ENCODE measurements at places on chromosomes 5 and 9.

- DNase-seq: no peak
These were observed 50.7 kb upstream of the CAMK4 start for GRCh38 chr5:111173476-111173875.

- no peak for DNase-seq
These were observed 76.1 kb downstream of the ADRB2 start for GRCh38 chr5:148902478-148902877.

GRCh38 chr9:98686961-98687855, 21.5 kb downstream of the GABBR2 start:
- no peak for DNase-seq

DNA sequence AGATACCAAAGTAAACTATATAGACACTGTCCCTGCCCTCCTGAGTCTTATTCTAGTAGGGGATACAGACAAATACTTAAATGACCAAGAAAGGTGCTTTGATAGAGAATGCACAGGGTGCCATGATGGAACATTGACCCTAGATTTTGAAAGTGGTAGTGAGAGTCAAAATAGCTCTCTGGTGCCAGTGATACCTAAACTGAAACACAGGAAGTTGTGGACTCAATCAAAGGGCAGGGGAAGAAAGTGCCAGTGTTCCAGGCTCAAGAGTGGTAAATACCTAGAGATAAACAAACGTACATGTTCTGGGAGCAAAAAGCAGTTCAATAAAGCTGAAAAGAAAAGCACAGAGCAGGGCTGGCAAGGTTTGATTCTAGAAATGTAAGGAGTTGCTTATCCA, 267.6 kb downstream of the ISL1 start:
- DNase-seq: no peak

GRCh38 chr9:135077497-135078200, 9.8 kb upstream of the OLFM1 start:
- no peak for DNase-seq

Data from NCI-H524 treated with DMSO at 0.1 percent for 48 hours (cell line).